ENCODE measurements at places on chromosomes 3 and 15. TPM values are rescaled to one million over a fixed set of nuclear protein-coding genes. Genes with fewer than 3 reads are reported as not detected.

- no peak for DNase-seq
Measured at GRCh38 chr3:81823882-81824395, 62.5 kb upstream of the GBE1 start.

DNA sequence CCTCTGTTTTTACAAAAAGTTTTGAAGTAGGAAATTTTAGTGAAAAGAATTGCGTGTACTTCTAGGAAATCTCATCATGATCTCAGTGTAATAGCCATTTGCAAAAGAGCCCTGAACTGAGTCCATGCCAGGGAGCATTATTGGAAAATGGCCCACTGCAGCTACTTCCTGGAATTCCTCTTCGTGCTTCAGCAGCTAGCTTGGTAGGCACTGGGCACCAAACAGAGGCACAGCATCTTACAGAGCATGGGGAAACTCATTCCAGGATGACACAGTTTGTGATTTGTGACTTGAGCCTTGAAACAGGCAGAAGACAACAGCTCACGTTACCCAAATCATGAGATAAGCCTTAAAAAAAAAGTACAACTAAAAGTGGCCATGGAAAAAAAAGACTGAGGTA lies 179.1 kb downstream of the WDR72 start:
- no peak for DNase-seq

DNA sequence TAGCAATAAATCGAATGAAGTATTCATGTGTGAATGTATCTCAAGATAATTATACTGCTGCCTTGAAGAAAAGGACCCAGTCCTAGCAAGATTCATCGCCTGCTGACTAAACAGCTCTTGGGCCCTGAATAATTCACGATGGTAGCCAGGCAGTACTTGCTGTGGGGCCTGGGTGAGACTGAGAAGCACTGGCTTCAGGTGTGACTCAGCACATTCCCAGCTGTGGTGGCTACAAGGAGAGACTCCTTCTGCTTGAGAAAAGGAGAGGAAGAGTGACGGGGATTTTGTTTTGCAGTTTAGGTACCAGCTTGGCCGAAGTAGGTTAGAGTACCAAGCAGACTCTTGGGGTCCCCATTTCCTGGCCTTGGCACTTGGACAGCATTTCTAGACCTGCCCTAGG lies 47.6 kb upstream of the CD200R1L start:
- DNase-seq = no peak

DNA sequence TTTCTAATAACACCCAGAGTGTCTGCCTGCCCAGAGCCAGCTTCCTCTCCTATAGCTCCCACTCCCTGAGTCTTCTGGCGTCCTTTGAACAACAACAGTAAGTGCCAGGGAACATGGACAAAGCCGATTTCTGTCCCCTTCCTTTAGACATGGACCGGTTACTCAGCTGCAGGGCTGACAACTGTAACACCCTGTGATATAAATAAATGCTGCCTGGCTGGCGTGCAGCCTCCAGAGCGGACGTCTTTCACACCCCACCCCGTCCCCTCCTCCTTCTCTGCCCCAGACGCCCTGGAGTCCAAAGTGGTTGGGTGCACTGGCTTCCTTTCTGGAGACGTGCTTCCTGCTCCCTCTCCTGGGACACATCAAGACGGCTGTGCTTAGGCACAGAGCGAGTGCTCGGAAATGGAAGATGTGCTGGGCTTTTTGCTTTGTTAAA lies 281.9 kb upstream of the LRRFIP2 start:
- DNase-seq = peak; percentile 70

Gene ITIH1
- total RNA-seq = not detected

Gene ARL6IP5
- 75.9 TPM for total RNA-seq

Data from lower leg skin (tissue), 4 donors.